ENCODE measurements at places on chromosomes 1 and 21.

- DNase-seq, result peak; percentile 91
Measured at GRCh38 chr1:17585266-17585987, 45.9 kb downstream of the ARHGEF10L start.

DNA sequence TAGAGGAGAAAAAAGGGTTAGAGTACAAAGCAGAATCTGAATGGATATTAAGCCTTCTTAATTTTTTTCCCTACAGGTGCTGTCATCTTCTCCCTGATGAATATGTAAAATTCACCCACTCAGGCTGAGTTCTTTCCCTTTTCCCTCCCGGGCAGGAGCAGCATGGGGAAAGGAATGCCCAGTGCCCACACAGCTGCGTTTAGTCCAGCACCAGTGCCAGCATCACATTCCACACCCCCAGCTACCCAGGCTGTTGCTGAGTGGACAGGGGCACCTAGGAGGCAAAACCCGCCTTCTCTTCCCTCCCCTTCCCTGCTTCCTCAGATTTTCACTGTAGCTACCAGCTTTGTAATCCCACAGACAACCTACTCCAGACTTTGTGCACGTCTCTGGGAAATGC, 3.4 kb upstream of the CADM3 start:
- no peak for DNase-seq

GRCh38 chr1:181180407-181181031, 92.0 kb downstream of the IER5 start:
- peak; percentile 80 for DNase-seq

- no peak for DNase-seq
Measured at GRCh38 chr21:34965200-34966174, 83.6 kb downstream of the RUNX1 start.

GRCh38 chr1:58979086-58979485, 195.2 kb upstream of the JUN start:
- no peak for DNase-seq

DNA sequence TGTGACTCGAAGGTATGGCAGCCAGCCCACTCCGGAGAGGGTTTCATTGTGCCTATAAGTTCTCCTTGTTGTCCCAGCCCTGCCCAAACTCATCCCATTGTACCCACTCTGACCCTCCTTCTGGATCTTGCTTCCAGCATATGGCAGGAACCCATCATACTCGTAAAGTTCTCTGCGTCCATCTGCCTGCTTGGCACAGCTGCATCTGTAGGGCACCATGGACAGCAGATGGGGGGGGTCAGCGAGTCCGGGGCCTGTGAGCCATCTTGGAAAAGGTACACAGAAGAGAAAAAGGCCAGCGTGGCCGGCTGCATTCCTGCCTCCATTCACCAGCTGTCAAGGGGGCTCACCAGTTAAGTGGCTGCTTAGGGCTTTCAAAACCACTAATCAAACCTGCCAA, 94.9 kb upstream of the IGSF21 start:
- peak; percentile 90 for DNase-seq

DNA sequence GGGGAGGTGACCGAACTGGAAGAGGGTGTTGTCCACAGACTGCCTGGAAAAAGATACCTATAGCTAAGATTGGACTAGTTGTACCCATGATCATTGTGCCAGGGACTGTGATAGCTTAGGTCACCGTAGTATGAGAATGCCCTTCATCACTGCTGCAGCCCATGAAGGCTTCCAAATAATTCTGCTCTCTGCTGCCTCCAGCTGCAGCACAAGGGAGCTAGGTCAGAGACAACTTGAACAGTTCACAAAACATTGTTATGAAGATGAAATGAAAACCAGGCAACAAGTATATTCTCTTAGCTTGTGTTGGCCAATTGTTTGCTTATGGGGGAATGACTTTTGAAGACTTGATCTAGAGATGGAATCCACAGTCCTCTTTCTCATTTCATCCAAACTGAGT, 246.7 kb downstream of the MRPL39 start:
- no peak for DNase-seq

GRCh38 chr1:231411036-231411531, 11.0 kb downstream of the EGLN1 start:
- no peak for DNase-seq

DNA sequence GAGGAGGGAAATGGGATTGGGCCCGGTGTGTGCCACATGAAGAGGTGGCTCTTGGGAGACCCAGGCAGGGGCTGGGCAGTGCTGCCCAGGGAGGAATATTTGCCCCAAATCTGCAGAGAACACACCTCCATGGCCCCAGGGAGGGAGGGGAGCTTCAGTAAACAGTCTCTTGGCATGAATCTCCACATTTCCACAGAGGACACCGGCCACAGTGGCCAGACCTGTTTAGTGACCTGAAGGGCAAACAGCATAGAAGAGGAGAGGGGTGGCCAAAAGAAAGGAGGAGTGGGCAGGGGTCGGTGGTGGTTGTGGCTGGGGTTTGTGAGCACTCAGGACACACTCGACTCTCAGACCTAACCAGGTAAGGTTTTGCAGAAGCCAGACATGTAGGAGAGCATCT, 54.0 kb upstream of the IFFO2 start:
- no peak for DNase-seq

DNA sequence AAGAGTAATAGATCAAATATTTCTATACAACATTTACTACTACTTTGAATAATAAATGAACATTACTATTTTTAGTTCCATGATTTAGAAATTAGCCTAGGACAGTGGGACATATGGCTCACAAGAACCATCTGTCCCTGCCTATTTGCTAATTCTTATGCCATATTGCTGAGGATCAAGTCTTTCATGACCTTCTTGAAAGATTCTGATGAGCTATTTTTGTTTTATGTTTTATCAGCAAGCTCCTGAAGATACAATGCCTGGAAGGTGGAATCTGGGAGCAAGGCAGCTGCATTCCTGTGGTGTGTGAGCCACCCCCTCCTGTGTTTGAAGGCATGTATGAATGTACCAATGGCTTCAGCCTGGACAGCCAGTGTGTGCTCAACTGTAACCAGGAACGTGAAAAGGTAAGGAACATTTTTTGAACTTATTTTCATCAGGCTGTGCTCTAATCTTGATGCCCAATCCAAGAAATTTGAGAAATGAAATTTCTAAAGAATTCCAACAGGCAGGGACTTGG, 326.7 kb downstream of the PAPPA2 start:
- DNase-seq, result peak; percentile 86

- DNase-seq, result no peak
Measured at GRCh38 chr1:150516616-150517015, 1.1 kb downstream of the FALEC start.

DNA sequence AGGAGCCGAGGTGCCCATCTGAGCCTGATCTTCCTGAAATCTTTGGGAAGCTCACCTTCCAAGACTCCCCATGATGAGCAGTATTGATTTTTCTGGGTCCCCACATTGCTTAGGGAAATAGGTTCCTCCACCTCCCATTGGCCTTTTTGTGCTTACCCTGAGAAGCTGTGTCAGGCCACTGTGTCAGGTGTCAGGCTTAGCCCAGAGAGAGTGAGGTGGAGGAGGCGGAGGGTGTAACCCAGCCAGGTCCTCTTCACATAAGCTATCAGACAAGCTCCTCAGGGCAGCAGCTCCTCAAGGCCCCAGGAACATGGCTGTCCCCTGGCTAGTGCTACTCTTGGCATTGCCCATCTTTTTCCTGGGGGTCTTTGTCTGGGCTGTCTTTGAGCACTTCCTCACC, 352 bp downstream of the AADACL4 start:
- no peak for DNase-seq

GRCh38 chr1:85433096-85433495, 31.9 kb downstream of the DDAH1 start:
- no peak for DNase-seq

DNA sequence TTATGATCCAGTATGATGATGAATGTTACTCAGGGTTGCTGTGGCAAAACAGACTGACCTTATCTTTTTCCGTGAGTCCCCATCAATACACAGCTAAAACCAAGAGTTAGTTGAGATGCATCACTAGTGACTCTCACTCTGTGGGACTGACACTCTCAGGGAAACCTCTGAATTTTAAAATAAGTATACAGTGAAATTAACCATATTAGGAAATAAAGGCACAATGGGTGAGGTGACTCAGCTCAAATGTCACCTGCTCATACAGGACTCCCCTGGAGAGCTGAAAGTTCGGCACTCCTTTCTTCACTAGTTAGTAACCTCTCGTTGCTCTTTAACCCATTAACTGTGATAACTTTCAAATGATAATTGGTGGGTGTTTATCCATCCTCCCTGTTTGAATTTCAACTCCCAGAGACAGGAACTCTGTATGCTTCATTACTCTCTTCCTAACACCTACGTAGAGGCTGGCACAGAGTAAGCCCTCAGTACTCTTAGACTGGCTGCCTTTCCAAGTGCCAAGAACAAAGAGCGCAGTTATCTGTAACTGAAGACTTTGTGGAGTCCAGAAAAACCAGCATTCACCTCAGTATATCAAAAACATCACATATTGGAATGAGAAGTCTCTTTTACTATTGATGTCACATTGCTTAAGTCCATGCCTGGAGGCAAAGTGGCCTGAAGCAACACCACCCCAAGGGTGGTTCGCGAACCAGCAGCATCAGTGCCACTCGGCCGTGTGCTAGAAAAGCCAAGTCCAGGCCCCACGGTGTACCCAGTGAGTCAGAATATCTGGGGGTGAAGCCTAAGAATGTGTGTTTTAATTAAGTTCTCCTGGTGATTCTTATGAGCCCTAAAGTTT, 91.1 kb downstream of the NIBAN1 start:
- DNase-seq, result no peak

- no peak for DNase-seq
Measured at GRCh38 chr1:52240592-52241210, 98.8 kb downstream of the ZFYVE9 start.

GRCh38 chr1:218254296-218254946, 30.7 kb upstream of the RRP15 start:
- no peak for DNase-seq

- no peak for DNase-seq
Measured at GRCh38 chr1:15226388-15227255, 20.4 kb upstream of the FHAD1 start.

GRCh38 chr1:236484310-236484971, 39.3 kb upstream of the LGALS8 start:
- no peak for DNase-seq

DNA sequence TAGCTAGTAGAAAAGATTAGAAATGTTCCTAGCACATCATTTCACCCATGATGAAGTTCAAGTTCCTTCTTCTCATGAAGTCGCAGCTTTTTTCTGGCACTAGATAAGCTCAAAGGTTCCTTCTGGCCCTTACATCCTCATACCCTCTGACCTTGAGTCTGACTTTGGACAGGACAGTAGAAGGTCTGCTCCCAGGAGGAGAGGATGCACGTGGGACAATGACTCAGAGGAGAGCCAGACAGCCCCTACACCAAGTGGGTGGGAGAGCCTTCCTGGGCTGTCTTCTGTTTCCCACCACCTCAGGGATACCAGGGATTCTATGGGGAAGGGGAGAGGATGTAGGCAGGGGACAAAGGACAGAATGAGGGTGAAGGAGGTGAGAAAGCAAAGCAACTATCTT, 86.0 kb downstream of the HHIPL2 start:
- DNase-seq, result no peak

DNA sequence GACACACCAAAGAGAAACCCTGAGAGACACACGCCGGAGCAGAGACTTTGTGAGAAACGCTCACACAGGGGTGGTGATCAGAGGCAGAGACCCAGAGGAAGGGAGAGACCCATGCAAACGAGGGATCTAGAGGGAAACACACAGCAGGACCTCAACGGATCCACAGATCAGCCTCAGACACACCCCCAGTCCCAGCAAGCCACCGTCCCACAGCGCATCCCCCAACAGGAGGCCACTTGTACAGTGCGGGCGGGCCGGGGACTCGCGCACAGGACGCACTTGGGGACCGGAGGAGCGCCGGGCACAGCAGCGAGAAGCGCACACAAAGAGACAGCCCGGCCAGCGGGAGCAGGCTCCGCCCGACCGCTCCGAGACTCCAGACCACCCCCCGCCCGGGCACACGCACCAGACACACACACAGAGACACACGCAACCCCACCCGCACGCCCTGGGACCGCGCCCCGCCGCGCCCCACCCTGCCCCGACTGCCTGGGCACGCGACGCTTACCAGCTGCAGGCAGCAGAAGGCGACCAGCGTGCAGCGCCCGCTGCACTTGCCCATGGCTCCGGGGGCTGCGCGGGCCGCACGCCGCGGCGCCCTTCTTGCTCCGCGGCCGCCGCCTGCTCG, 587 bp downstream of the NKAIN1 start:
- DNase-seq, result peak; percentile 39

- no peak for DNase-seq
Measured at GRCh38 chr1:171868217-171868803, 27.0 kb downstream of the DNM3 start.

GRCh38 chr1:210438928-210439841, 110.5 kb downstream of the HHAT start:
- DNase-seq, result no peak

DNA sequence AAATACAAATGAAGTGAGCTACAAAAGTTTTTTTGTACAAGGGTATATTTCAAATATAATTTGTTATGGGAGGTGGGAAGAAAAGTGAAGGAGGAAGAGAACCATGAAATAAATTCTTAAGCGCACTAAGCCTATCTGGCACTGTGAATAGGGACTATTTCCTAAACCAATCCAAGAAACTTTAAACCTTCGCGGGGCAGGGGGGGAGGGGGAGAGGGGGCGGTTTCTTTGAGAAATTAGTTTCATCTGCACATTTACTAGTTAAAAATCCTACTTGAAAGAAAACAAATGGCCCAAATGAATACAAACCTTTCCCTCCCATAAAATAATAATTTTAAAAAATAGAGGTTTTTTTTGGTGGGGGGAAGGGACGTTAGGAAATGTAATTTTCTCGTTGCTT, 364 bp downstream of the GOLPH3L start:
- no peak for DNase-seq

DNA sequence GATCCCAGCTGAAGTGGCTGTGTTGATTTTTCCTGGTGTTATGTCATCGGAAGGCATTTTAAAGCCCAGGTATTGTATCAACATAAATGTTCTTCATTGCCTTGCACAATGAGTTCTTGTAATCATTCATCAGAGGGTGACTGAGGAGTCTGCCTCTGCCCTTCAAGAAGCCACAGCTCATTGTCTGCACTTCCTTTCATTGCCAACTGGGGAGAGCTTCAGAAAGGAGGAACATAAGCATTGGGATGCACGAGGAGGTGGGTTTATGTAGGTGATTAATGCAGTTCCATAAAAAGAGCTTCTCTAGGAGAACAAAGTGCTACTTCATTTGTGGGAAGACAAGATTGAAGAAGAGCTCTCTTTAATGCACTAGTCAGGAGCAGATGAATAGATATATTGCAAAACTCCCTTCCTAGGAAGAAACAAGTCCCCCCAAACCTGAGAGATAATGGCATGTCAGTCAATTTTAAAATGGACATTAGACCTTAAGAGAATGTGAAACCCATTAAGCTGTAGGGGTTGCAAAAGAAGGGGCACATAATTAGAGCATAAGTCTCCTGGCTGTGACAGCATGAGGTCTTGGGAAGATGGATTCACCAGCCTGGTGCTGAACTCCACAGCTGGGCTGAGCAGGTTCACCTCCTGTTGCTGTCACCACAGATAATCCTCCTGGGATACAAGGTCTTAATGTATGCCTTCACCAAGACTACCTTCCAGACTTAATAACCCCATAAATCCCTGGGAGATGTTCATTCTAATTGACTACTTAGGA, 124.6 kb downstream of the BACH1 start:
- peak; percentile 41 for DNase-seq

All from NCI-H524 (cell line).